Stimulated activated CD4-positive, alpha-beta T cell treated with anti-CD3 and anti-CD28 coated beads, Interleukin-1b, Interleukin-23, amount 100 ng/mL, for 48 hours (primary cell): ENCODE measurements at places on chromosomes 4 and X.

DNA sequence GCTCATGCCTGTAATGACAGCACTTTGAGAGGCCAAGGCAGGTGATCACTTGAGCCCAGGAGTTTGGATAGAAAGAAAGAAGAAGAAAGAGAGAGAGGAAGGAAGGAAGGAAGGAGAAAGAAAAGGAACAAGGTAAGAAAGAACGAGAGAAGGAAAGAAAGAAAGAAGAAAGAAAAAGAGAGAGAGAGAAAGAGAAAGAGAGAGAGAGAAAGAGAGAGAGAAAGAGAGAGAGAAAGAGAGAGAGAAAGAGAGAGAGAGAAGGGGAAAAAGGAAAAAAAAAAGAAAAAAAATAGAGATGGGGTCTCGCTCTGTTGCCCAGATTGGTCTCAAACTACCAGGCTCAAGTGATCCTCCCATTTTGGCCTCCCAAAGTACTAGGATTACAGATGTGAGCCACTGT is 22.5 kb downstream of the ING2 start:
- DNase-seq: no peak

- no peak for DNase-seq
Measured at GRCh38 chr4:12122316-12122715, 693.6 kb upstream of the HS3ST1 start.

DNA sequence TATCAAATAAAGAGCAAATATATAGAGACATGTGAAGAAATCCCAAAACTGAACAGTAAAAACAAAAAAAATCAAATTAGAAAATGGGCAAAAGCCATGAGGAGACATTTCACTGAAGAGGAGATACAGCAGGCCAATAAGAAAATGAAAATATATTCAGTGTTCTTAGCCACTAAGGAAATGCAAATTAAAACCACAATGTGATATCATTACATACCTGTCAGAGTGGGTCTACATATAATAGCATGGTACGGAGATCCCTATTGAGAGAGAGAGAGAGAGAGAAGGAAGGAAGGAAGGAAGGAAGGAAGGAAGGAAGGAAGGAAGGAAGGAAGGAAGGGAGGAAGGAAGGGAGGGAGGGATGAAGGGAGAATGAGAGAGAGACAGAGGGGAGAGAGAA is 707.0 kb upstream of the ACTRT1 start:
- DNase-seq: no peak

DNA sequence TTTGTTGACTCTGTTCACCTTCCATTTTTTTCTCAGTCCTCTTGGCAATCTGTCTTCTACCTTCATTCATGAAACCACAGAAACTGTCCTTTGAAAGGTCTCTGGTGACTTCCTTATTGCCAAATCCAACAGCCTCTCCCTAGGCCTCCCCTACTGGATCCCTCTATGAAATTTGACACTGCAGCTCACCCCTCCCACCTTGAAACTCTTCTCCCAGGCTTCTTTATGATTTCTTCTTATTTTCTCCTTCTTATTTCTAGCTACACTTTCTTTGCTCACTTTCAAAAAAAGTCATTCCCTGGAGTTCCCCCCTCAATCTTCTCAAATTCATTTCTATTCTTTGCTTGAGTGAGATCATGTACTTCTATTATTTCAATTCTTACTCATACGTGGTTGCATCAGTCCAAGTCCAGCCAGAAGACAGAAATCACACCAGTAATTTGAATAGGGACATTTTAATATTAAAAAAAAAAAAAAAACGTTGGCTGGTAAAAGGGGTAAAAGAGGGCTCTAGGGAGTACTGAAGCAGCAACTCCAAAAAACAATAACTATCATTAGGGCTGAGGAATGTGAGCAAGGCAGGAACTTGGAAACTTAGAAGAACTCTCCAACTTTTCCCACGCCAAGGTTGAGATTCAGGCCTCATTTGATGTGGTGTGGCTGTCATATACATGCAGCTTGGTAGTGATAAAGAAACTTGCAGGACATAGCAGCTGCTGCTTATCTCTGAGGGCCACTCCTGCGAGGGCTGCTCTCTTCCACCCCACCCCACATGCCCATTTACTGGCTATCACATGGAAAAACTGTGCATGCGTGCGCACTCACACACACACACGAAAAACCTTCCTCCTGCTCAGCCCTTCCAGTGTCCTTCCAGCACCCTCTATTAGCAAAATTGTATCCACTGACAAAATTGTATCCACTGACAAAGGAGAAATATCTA is 169.8 kb upstream of the GALNT7 start:
- DNase-seq: no peak

DNA sequence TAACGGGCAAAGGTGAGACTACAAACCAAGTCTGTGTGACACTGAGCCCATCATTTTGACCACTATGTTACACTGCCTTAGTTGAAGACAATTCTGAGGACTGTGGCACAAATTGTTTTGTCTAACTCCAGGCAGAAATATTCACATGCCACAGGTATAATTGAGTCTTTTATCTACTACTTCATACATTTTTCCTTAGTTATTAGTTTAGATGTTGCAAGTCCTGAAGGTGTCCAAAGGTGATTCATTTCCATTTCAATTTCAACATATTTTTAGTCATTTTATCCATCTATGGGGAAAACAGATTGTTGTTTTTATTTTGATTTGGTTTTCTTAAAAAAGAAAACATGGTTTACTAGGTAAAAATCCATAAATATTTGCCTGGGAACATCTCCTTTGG is 341.7 kb upstream of the SMIM31 start:
- no peak for DNase-seq

- DNase-seq: no peak
Measured at GRCh38 chr4:40606239-40606767, 23.4 kb downstream of the RBM47 start.

- no peak for DNase-seq
Measured at GRCh38 chr4:166143227-166143626, 270.2 kb downstream of the TLL1 start.

GRCh38 chr4:27381815-27382214 is 521.2 kb downstream of the STIM2 start:
- no peak for DNase-seq

DNA sequence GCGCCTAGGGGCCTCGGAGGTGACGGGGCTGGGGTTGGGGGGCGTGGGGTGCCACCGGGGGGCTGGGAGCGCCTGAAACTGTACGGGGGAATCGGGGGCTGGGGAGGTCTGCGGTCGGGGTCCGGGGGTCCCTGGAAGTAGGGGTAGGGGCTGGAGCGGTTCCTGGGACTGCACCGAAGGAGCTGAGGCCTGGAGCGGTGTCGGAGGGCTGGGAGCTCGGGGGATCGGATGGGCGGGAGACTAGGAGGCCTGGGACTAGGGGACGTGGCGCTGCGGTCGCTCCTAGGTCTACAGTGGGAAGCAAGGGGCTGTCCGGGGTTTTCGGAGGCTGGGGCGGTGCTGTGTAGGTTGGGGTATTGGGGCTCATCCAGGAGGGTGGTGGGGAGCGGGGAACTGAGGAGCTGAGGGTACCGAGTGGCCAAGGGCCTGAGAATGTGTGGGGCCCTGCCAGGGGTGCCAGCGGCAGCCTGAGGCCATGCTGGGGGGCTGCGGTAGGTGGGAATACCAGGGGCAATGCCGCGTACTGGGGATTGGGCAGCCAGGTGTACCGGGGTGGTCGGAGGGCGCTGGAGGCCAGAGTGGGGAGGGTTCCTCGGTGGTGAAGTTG is 562 bp downstream of the AKAP17A start:
- DNase-seq: no peak

DNA sequence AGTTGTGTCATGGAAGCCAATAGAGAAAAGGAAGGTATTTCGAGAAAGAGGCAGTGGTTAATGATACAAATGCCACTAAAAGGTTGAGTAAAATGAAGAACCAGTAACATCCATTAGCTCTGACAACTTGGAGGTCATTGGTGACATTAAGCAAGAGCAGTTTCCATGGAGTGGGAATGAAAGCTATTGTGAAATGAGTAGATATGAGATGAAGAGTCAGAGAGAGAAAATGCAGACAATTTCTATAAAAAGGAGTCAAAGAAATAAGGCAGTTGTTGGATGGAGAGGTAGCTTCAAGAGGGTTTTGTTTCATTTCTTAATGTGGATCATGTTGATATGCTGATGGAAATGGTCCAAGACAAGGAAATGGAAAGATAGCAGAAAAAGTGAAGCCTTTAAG is 9.6 kb upstream of the AMTN start:
- DNase-seq: no peak

- DNase-seq: no peak
Measured at GRCh38 chrX:101729986-101730385, 70.3 kb upstream of the ARMCX2 start.

- peak; percentile 14 for DNase-seq
Measured at GRCh38 chr4:88188738-88189417, 30.4 kb upstream of the ABCG2 start.

DNA sequence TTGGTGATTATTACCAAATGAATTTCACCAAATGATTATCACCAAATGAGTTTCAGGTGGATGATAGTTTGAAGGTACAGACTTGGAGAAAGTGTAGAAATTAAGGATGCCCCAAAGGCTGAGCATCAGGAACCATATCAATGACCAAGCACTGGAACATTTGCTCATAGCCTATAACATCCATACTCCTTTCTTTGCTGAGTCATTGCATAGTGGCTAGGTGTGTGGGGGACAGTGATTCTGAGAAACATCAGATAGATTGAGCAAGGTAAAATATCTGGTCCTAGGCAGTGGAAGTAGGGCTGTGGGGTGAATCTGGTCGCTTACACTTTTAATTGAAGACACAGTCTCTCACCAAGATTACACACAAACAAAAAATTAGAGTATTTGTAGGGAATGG is 1362.5 kb upstream of the PABPC4L start:
- DNase-seq: no peak
